Pancreas (tissue), 10 donors: ENCODE measurements at places on chromosomes 4 and X.

- DNase-seq: no peak
These were observed 8.2 kb upstream of the EFNB1 start for GRCh38 chrX:68820476-68821110.

- DNase-seq: no peak
These were observed 71.6 kb downstream of the PPARGC1A start for GRCh38 chr4:23818097-23818885.

DNA sequence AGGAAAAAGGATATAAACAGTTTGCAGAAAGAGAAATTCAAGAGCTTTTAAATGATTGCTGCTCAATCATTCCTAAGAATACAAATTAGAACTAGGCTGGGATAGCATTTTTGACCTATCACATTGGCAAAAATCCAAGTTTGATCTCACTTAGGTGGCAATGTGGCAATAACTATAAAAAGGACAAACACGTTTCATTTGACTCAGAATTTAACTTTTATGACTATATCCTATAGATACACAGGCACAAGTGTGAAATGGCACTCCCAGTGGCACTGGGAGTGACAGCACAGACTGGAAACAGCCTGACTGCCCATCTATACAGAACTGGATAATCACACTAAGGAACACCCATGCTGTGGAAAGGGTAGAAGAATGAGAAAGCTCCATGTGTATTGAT, 11.1 kb downstream of the CENPU start:
- no peak for DNase-seq

- DNase-seq: no peak
These were observed 3.7 kb upstream of the ZNF718 start for GRCh38 chr4:120616-121015.

DNA sequence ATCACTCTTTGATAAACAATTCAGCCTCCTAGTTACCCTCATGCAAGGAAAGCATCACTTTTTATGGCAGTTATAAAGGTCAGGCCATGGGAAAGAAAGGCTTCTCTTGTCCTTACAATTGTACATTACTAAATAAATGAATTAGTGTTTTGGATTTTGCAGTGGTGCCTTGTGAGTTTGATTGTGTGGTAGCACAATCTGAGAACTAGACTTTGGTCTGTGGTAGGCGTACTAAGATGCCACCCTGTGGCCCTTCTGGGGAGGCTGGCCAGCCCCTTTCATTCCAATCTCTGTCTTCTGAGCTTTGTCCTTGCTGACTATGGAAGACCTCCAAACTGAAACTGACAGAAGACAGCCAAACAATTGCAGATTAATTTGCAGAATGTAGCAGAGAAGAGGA, 14.6 kb upstream of the HNRNPD start:
- DNase-seq: no peak

GRCh38 chrX:50403903-50404302, 66.7 kb downstream of the DGKK start:
- DNase-seq: no peak

- DNase-seq: no peak
These were observed 595 bp downstream of the MBNL3 start for GRCh38 chrX:132488180-132488705.

GRCh38 chrX:52865343-52865998, 2.4 kb downstream of the XAGE3 start:
- DNase-seq: no peak
